ENCODE measurements at places on chromosomes 2 and 18.

- no peak for DNase-seq
These were observed 239.2 kb upstream of the DOK6 start for GRCh38 chr18:69161383-69162028.

DNA sequence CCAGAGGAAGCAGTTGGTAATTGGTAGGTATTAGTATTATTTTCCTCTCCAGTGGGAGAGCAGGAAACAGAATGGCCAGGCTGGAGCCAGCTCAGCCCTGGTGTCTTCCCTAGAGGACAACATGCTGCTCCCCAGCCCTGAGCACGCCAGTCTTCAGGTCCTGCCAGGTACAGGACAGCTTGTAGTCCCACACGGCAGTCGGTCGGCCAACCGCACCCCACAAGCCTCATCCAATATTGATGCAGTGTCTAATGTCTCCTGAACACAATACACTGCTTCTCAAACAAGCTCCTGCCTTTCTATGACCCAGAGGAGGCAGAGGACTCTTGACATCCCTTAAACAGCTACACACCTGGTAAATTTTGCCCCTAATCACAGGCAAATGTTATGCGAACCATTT is 71.0 kb upstream of the PPP1CB start:
- DNase-seq = no peak

GRCh38 chr2:68454719-68455118 is 12.4 kb downstream of the FBXO48 start:
- DNase-seq = no peak

DNA sequence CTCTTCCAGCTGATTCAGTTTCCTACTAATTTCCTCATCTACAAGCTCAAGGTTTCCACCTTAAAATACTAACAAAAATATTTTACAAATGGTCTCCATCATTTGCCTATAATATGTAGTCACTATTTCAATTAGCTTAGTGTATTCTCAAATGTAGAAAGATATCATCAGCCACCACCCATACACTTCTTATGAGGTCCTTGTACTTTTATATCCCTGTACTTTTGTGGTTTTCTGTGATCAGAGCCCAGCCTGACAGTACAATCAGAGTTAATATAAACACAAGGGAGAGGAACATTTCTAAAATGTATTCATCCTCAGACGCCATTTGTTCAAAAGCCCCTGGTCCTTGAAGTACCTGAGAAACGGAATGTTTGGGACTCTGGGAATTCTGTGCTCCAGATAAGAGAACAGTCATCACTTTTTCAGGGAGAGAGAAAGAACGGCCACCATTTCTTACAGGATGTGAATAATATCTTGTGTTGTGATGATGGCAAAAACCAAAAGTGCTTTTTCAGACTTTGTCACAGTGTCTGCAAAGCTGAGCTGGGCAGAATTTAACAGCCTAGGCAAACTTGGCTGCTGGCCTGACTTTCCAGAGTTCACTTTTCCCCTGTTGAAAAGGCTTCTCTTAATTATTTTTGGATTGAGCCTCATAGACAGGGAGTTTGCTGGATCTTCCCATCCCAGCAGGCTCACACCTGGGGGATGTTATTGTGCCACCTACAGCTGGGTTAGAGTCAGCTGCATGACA is 361.7 kb upstream of the ACVR2A start:
- DNase-seq = no peak

GRCh38 chr2:96503637-96504243 is 1.4 kb downstream of the NEURL3 start:
- DNase-seq = no peak

GRCh38 chr2:184261331-184261730 is 337.0 kb upstream of the ZNF804A start:
- DNase-seq = no peak

DNA sequence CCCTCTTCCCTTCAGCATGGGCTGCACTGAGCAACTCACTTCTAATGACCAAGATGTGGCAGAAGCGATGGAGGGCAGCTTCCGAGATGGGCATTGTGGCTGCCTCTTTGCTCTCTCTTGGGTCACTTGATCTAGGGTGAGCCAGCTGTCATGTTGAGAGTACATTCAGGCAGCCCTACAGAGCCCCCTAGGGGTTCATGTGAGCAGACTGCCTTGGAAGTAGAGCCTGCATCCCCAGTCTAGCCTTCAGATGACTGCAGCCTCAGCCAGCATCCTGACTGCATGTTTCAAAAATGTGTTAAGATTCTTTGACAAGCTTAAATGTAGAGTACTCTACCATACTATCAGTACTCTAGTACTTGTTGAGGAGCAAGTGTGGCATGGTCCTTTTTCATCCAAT is 143.9 kb downstream of the NCK2 start:
- no peak for DNase-seq

GRCh38 chr2:157375384-157375783 is 49.8 kb upstream of the ERMN start:
- no peak for DNase-seq

DNA sequence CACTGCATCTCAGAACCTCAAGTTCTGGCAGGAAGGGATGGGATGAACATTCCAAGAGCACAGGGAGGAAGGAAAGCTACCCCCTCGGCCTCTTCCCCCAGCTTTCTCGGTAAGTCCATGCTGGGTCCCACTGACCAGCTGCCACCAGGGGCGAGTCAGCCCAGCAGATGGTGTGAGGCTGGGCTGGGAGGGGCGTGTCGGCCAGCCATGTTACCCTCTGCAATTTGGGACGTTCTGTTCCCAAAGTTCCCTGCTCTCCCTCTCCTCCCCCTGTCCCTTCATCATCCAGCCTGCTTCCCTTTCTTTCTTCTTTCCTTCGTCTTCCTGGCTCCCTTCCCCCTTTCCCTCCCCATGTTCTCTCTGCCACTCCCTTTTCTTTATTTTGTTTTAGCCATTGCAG is 74.3 kb upstream of the TNP1 start:
- no peak for DNase-seq

GRCh38 chr2:135409436-135409835 is 121.6 kb downstream of the ZRANB3 start:
- DNase-seq = no peak

DNA sequence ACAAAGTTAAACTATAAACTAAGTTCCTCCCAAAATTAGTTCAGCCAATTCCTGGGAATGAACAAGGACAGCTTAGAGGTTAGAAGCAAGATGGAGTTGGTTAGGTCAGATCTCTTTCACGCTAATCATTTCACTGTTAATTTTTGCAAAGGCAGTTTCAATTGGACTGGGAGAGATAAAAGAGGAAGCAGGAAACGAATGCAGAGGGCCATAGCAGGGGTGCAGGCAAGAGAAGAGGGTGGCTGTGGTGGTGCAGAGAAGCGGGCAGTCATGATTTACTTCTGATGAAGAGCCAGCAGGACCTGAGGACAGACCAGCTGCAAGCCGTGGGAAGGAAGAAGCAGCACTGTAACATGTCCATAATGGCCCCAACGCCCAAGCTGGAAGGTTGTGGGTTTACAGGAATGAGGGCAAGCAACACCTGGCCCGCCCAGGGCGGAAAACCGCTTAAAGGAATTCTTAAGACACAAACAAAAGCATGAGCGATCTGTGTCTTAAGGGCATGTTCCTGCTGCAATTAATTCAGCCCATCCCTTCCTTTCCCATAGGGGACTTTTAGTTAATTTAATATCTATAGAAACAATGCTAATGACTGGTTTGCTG is 4.1 kb upstream of the RMP24 start:
- no peak for DNase-seq

GRCh38 chr18:63162271-63163014 is 157.1 kb downstream of the BCL2 start:
- DNase-seq = no peak

GRCh38 chr2:18518116-18519111 is 42.0 kb downstream of the RDH14 start:
- no peak for DNase-seq

DNA sequence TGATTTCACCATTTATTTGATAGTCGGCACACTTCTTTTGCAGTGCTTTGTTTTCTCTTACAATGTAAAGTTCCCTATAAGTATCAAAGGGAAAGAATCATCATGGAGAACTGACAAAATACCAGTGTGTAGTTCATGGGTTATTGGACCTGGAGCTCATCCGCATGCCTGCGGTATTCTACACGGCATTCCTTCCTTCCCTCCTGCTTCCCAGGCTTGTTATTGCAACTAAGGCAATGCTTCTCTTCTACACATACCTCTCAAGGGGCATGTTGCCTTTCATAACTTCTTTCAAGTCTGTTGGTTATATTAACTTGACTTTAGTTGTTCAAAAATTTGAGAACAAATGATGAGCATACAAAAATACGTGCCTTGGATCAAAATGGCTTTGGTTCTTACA is 24.3 kb upstream of the FAP start:
- DNase-seq = no peak

DNA sequence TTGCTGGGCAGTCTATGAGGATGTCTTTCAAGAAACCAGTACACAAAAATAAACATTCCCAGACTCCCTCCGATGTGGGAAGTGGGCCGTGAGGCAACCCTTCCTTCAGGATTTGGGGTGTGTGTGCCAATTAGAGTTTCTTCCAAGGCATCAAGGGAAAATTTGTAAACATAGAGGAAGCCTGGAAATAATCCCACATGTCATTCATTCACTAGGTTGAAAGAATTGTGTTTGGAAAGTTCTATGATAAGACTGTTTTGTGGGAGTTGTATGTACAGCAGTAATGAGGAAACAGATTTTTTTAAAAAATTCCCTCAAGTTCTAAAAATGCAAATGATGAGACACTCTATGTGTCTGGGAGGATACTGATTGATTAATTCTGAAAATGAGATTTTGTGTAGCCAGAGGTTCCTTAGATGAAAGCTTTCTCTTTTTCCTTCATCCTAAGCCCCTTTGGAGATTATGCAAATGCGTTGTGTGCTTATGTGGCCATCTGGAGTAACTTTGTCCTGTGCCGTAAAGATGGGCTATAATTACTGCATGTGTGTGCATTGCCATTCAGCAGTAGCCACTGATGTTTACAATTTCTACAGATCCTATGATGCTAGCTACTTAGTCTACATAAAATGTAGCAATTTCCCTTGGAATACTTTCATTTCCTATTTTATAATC is 107.8 kb upstream of the TPO start:
- no peak for DNase-seq

GRCh38 chr2:166375195-166375735 is 479 bp downstream of the SCN9A start:
- no peak for DNase-seq

DNA sequence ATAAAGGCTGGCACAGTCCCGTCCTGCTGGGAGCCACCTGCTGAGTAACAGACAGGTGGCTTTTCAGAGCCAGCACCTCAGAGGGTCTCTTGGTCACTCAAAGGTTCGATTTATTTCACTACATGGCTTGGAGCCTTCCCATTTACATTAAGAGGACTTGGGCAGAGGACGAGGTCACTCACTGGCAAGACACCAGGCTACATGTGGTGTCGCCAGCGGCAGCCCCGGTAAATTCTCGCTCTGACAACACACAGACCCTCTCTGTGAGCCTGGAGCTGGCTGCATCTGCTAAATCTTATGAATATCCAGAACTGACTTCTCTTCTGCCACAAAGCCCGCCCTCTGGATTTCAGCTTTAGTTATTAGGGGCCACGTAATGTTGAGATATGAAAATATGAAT is 254.7 kb downstream of the VAPA start:
- DNase-seq = no peak

GRCh38 chr18:37698508-37699040 is 133.0 kb upstream of the CELF4 start:
- no peak for DNase-seq

- DNase-seq = no peak
These were observed 187.7 kb downstream of the HDAC4 start for GRCh38 chr2:239212929-239213642.

DNA sequence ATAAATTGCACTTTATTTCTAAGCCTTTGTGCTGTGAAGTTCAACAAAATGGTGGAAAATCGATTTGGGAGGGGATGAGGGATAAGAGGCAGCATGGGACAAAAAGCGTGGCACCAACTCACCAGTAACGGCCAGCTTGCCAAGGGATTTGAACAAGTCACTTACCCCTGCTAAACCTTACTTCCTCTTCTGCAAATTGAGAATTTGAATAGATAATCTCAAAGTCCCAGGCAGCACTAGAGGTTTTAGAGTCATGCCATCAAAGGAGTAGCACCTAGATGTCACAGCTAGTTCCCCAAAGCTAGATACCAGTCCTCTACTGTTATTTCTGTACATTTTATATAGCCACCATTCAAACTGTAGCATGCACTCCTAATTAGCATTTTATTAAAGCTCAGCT is 83.7 kb upstream of the VRK2 start:
- DNase-seq = no peak

- no peak for DNase-seq
These were observed 6.1 kb upstream of the CPLX4 start for GRCh38 chr18:59324623-59324971.

DNA sequence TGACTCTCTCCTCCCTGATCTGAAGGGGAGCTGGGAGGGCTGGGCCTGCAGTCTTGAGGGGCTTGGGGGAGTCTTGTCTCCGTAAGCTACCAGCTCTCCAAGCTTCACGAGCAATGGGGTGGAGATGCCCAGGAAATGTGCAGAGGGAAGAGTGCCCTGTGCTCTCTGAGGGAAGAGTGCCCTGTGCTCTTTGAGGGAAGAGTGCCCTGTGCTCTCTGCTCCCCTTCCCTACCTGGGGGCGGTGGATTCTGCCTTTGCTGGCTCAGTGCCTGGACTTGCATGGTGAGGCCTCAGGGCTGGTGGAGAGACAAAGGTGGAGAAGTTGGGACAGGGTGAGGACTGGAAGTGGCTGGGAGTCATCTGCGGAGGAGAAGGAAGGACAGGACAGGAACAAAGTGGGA is 72.7 kb downstream of the TWIST2 start:
- no peak for DNase-seq

- DNase-seq = no peak
These were observed 32.9 kb downstream of the CDKL4 start for GRCh38 chr2:39210846-39211245.

DNA sequence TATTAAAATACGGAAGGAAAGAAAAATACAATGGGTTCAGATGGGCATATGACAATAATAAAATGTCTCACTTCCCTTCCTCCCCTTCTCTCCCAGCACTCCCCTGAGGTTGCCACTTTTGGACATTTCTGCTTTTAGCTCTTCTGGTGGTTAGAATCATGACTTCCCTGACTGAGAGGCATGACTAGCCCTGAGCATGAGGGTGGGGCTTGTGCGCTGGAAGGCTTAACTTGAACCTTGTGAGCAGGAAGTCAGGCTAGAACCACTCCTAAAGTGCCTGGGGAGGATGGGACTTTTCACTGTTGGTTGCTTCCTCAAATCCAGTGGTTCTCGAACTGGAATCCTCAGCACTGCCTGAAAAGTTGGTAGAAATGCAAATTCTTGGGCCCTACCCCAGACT is 19.7 kb upstream of the ARHGAP25 start:
- no peak for DNase-seq

DNA sequence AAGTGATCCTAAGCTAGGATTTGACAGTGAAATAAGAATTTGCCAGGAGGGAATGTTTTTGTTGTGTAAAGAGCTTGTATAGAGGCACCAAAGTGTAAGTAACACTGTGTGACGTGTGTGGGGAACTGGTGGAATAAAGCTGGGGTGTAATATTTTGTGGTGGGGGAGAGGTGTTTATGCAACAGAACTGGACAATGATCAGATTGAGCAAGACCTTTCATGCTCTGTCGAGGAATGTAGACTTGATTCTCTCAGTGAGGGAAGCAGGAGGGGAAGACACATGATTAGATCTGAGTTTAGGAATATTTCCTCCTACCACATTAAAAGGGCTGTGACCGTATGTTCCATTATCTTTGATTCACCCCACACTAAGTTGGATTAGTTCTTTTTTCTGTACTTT is 43.6 kb downstream of the EFEMP1 start:
- no peak for DNase-seq

- no peak for DNase-seq
These were observed 148.4 kb downstream of the NBAS start for GRCh38 chr2:15412779-15413178.

- no peak for DNase-seq
These were observed 15.1 kb upstream of the NMUR1 start for GRCh38 chr2:231545105-231545902.

- no peak for DNase-seq
These were observed 331.2 kb upstream of the LRATD1 start for GRCh38 chr2:14301331-14301730.
